ENCODE measurements at places on chromosomes 12 and 14.
A peak's percentile ranks its signal among the peaks of the same experiment; 100 is the strongest.

DNA sequence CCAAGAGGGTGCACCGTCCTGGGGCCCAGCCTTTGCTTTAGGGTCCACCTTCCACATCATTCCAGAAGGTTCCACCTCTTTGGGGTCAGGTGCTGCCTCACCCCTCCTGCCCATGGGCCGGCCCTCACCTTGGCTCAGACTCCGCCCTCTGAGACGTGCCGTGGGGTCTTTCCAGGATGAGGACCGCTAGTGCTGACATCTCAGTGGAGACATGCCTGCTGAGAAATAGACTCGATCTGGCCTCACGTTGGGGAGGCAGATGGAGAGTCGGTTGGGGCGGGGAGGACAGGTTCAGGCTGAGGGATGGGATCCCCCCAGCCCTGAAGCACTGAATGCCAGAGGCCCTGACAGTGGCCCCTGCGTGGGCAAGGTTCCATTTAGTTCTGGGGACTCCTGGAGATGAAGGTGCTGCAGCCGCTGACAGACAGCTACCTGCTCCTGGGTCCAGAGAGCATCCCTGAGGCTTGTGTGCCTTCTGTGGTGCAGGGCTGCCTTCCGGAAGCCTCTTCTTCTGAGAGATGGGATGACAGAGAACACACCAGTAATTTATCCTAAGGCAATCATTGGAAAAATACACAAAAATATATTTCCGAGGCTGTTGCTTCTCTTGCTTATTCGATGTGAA, 185.3 kb downstream of the KIF26A start:
- no peak for DNase-seq

DNA sequence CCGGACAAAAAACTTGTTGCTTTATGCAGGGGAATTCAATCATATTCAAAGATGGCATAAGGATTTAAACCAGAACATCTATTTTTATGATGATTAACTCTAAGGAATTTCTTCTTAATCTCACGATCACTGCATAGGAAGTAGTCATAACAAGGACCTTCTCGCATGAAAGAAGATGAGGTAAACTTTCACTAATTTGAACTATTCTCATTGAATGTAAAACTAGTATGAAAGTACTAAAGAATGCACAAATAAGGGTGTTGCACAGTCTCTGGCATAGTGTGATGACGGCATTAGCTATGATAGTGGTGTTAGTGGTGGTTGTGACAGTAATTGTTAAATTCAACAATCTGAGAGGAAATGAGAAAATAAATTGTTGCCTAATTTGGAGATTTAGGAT, 280.0 kb downstream of the SLC6A15 start:
- DNase-seq = no peak

DNA sequence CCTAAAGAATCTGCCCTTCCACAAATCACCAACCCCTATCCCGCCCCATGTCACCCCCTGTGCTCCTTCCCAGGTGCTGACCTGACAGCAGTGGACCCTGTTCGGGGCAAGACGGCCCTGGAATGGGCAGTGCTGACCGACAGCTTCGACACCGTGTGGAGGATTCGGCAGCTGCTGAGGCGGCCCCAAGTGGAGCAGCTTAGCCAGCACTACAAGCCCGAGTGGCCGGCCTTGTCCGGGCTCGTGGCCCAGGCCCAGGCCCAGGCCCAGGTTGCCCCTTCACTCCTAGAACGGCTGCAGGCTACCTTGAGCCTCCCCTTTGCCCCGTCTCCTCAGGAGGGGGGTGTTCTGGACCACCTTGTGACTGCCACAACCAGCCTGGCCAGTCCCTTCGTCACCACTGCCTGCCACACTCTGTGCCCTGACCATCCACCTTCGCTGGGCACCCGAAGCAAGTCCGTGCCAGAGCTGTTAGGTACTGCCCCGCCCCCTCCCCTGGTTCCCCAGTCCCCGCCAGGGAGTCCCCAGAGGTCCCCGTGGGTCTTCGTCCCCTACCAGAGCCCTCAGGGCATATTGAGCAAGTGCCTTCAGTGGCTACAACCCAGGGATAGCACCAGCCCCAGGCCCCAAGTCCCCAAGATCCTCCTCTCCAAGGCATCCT, 2.7 kb downstream of the ANKRD33 start:
- DNase-seq = no peak

- DNase-seq = no peak
These were observed 126.5 kb upstream of the MYL2 start for GRCh38 chr12:111046896-111047295.

GRCh38 chr12:98736352-98737321, 91.5 kb downstream of the APAF1 start:
- no peak for DNase-seq

DNA sequence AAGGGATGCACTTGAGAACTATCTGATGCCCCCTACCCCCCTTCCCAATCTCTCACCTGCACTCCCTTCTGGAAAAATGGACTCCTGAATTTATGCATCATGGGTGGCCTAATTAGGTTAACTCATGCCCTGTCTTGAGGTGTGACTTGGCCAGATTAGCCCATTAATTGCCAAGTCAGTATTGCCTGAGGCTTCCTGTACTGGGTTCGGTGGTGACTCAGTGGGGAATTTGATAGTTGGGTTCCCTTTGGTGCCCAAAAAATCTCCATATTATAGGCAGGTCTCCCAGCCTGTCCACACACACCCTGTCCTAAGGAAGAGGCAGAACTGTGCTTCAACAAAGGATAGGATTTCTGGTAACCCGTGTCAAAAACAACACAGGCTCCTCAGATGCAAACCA, 146.1 kb downstream of the CHST11 start:
- DNase-seq = no peak

GRCh38 chr14:57403521-57403864, 13.1 kb downstream of the NAA30 start:
- DNase-seq = no peak

GRCh38 chr12:5123921-5124320, 80.2 kb downstream of the KCNA5 start:
- DNase-seq = no peak

DNA sequence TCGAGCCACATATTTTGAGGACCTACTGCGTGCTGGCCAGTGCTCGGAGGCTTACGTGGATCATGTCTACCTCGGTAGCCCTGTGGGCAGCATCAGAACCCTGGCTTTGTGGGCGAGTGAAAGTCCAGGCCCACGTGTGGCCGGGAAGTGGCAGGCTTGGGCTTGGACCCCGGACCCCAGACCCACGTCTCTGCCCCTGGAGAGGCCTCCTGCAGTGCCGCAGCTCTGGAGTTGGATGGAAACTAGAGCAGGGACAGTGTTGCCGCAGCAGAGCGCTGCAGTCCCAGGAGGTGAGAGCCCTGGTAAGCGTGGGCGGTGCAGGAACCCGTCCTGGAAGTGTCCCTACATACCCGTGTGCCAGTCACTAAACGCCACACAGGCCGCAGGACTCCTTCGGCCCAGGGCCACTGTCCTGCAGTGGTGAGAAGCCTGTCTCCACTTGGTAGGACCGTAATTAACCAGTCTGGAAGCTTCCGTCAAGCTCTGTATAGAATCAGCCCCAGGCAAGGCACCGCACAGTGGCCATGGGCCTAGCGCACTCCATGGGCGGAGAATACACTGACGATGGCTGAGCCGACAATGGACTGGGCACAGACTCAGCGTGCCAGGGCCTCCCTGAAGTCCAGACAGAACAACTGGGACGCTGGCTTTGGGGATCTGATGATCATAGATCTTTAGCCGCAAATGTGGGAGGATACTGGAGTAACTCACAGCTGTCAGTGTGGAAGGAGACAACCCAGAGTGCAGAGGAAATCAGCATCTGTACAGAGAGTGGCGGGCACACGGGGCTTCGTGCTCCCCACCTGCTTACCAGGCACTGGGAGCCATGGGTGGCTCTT, 219.5 kb downstream of the KIF26A start:
- DNase-seq = no peak

- DNase-seq = no peak
These were observed 4.5 kb downstream of the OR10AD1 start for GRCh38 chr12:48198672-48198971.

GRCh38 chr14:97575677-97576076, 778.5 kb downstream of the VRK1 start:
- DNase-seq = no peak

GRCh38 chr12:79897617-79898016, 37.3 kb downstream of the PPP1R12A start:
- DNase-seq = no peak

GRCh38 chr12:31122481-31122880, 48.8 kb downstream of the DDX11 start:
- no peak for DNase-seq

GRCh38 chr12:10088031-10088430, 10.8 kb downstream of the CLEC1A start:
- DNase-seq = no peak

GRCh38 chr12:124720004-124720680, 143.5 kb downstream of the SCARB1 start:
- DNase-seq = no peak

DNA sequence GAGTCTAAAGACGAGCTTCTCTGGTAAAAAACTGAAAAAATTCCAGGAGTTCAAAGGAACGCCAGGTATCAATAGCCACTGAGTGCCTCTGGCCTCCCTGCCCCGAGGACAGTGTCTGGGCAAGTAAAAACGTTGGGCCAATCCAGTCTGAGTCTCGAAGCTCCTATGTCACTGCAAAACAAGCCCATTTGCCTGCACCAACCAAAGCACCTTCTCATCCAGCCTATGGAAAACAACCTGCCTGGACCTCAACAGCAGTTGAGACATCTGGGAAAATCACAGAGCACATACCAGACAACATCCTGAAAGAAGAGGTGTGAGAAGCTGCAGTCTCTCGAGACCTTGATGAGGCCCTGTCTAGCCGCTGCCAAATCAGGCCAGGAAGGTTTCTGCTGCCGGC, 56.6 kb downstream of the RNF34 start:
- DNase-seq = no peak

DNA sequence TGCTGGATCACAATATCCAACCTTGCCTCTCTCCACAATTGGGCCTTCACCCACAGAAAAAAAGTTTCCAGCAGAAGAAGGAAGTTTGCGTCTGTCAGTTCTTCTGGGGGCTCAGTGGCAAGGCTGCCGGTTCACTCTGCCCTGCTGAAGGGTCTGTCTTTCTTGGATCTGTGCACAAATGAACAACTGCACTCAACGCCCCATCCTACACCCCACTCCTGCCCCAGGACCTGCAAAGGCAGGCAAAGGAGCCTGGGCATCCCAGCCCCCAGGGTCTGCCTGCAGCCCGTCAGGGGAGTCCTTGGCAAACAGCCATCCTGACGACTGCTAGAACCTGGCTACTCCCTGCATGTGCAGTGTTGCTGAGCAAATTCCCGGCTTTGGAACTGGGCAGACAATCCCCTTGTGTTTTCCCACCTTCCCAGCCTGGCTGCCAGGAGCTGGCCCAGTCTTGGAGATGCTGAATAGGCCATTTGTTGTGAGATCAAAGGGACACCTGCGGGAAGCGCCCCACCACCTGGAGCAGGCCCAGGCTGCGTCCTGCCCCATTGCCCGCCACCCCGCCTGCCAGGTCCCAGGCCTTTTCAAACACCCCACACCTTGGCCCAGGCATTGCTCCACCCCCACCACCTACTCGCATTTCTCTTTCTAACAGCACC, 311.9 kb downstream of the BCL11B start:
- no peak for DNase-seq

DNA sequence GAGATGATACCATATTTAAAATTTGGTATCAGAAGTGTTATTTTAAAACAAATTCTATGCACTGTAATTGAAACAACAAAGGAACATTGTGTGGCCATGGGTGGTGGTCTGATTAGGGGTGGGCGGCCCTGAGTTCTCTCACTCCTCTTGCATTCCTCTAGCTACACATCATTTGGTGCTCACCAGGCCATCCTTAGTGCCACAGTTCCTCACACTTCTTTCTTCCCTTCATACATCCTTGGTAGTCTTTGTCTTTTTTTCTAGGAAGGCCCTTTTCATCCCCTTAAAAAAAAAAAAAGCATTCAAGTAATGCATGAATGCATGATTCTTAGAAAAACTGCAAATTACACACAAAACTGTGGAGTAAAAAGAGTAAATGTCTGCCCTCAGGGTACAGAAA, 2.4 kb upstream of the MANSC4 start:
- no peak for DNase-seq

- no peak for DNase-seq
These were observed 118.8 kb downstream of the SCARB1 start for GRCh38 chr12:124744659-124745464.

DNA sequence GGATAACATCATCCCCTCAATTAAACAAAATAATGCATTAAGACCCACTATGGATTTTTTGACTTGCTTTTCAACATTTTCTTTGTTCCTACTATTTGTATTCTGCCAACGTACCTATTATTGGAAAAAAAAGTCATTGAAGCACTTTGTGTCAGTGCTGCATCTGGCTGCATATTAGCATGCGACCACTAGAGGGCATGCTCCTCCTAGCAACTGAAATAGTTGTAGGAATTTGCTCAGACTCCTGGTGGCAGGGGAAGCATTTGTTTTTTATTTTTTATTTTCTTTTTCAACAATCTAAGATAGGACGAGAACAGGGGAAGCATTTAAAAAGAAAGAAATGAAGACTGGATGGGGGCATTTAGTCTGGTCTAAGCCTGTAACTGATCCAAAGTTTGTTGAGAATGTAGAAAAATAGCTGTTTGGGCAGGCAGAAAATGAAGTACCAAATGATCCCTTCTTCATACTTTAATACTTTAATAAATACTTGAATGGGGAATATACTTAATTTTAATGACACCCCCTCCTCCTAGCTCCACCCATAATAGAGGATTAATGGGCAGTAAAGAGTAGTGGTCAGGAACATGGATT, 14.5 kb upstream of the CLEC4A start:
- DNase-seq = peak; percentile 59

DNA sequence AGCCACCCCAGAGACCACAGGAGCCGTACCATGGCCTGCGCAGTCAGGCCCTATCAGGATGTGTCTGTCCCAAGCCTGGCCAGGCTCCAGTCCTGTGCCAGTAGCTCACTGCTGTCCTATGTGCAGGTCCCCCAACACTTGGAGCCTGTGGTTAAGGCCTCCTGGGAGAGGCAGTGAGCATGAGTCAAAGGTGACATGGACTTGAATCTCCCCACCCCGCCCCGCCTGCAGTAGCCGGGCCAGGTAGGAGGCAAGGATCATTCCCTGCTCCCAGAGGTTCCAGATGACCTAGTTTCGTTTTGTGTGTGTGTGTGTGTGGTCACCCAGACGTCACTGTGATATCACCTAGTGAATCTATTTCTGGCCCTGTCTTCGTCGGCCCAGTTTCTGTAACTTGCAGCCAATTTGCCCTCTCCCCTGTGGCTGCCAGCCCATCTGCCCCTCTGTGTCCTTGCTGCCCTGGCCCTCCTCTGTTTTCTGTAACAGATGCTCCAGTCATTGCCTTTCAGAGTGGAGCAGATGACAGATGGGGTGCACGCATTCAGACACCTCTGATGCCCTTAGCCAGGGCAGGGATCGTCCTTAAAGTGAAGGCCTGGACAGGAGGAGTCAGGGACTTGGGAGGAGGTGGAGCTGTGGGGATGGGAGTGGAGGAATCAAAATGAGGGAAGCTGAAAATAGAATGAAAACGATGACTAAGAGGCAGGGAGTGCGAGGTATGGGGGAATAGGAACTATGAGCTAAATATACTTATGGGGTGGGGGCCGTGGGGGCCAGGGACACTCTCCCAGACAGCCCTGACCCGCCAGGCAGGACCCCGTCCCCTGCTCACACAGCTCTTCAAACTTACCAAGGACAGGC, 37.4 kb downstream of the SLC6A12 start:
- DNase-seq = no peak

Data from activated effector memory CD4-positive, alpha-beta T cell treated with Interleukin-2 at 50 U/mL for 16 hours (primary cell).